ENCODE measurements at places on chromosomes 3 and 15.
A peak's percentile ranks its signal among the peaks of the same experiment; 100 is the strongest.

GRCh38 chr3:197364410-197365071 is 66.1 kb upstream of the DLG1 start:
- peaks cover 25% of the 10 kb centered on the region for H3K27me3 ChIP-seq
- H3K4me1 ChIP-seq: no peaks in the 10 kb centered on the region
- no peak overlapping the region for H3K27ac ChIP-seq
- H3K4me3 ChIP-seq: no peak overlapping the region
- H3K36me3 ChIP-seq: peaks cover 9% of the 10 kb centered on the region
- no peak for DNase-seq

DNA sequence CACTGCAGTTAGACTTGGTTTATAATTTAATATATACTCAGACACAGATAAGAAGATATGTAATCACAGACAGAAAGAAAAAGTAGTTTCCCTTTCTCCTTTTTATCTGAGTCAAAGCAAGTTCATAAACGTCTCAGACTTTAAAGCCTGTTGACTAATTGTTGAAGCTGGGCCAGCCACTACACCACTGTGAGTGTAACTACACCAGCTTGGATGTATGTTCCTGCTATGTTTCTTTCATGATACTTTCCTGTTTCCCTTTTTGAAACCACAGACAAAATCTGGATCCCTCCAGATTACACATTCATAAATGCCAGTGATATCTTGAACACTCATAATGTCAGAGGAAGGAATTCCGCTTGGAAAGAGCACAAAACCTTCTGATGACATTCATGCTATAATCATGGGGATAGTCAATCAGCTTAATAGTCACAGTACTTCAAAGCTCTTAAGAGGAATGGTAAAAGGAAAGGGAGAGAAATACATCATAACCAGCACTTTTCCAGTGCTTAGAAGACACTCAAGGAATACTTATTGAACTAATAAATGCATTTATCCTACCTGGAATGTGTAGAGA is 32.0 kb downstream of the KCNMB2 start:
- H3K36me3 ChIP-seq: no peaks in the 10 kb centered on the region
- H3K4me3 ChIP-seq: no peak overlapping the region
- peaks cover 6% of the 10 kb centered on the region for H3K27me3 ChIP-seq
- H3K27ac ChIP-seq: no peak overlapping the region
- no peaks in the 10 kb centered on the region for H3K4me1 ChIP-seq
- DNase-seq: no peak

- no peak overlapping the region for H3K27ac ChIP-seq
- no peaks in the 10 kb centered on the region for H3K27me3 ChIP-seq
- no peak overlapping the region for H3K4me3 ChIP-seq
- peaks cover 5% of the 10 kb centered on the region for H3K4me1 ChIP-seq
- no peak for DNase-seq
These were observed 13.5 kb downstream of the UBAP1L start for GRCh38 chr15:65101411-65101890.

DNA sequence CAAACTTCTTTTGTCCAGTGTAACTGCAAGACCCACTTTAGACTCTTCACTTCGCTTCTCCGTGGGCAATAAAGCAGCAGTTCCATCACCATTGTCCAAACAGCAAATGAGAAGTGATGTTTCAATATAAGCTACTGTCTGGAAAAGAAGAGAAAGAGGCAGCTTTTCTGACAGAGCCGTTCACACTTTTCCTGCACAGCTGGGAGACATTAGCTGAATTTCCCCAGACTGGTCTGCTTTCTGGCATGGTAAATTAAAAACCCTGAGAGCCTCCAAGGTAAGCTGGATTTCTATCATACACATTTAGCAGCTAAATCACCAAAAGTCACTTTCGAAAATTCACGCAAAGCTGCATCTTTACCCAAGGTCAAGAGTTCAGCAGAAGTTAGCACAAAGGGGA is 108.5 kb upstream of the CMC1 start:
- DNase-seq: no peak
- no peaks in the 10 kb centered on the region for H3K4me1 ChIP-seq
- no peaks in the 10 kb centered on the region for H3K27me3 ChIP-seq
- no peak overlapping the region for H3K27ac ChIP-seq

DNA sequence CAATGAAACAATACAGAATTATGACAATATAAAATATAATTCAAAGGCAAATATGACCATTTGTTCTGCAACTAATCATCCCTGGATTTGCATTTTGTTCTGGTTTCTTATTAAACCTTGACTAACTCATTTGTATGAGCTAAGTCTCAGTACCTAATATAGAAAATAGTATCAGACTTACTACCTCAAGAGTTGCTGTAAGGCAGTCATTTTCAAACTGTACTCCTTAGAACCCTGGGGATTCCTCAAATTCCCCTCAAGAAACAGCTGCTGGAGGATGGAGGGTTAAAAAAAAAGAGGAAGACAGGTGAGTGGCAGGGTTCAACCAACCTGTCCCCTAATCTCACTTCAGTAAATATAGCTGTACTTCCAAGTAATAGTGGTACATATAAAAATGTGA is 11.1 kb downstream of the ZBTB11 start:
- H3K27me3 ChIP-seq: no peaks in the 10 kb centered on the region
- peaks cover 2% of the 10 kb centered on the region for H3K4me1 ChIP-seq
- no peak for DNase-seq
- peaks cover 27% of the 10 kb centered on the region for H3K36me3 ChIP-seq
- H3K4me3 ChIP-seq: no peak overlapping the region
- H3K27ac ChIP-seq: no peak overlapping the region

GRCh38 chr3:134677196-134677986 is 26.6 kb upstream of the KY start:
- peaks cover 2% of the 10 kb centered on the region for H3K4me1 ChIP-seq
- H3K4me3 ChIP-seq: no peak overlapping the region
- no peak for DNase-seq

- peaks cover 2% of the 10 kb centered on the region for H3K4me1 ChIP-seq
- no peaks in the 10 kb centered on the region for H3K36me3 ChIP-seq
- H3K27ac ChIP-seq: no peak overlapping the region
- no peak overlapping the region for H3K4me3 ChIP-seq
These were observed 234.7 kb downstream of the THSD4 start for GRCh38 chr15:71349736-71350526.

DNA sequence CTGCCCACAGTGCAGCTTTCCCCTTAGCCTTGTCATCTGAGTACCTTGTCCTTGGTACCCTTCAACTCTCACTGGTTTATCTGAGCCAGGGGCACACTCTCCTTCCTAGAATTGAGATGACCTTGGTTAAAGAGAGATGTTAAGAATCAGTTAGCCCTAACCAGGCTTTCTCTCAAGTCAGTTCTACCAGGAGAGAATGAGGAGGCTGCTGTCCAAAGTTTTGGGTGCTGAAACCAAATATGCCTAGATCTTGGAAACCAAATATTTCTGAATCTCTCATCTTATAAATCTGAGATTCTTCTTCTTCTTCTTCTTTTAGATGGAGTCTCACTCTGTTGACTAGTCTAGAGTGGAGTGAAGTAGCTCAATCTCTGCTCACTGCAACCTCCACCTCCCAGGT is 12.0 kb upstream of the CTXND1 start:
- no peak overlapping the region for H3K27ac ChIP-seq
- no peaks in the 10 kb centered on the region for H3K4me1 ChIP-seq
- H3K36me3 ChIP-seq: no peaks in the 10 kb centered on the region
- DNase-seq: no peak
- H3K4me3 ChIP-seq: no peak overlapping the region
- peaks cover 26% of the 10 kb centered on the region for H3K27me3 ChIP-seq

GRCh38 chr3:78977073-78977472 is 790.7 kb downstream of the ROBO1 start:
- no peaks in the 10 kb centered on the region for H3K4me1 ChIP-seq
- no peak overlapping the region for H3K27ac ChIP-seq
- H3K27me3 ChIP-seq: no peaks in the 10 kb centered on the region
- H3K4me3 ChIP-seq: no peak overlapping the region
- no peak for DNase-seq

DNA sequence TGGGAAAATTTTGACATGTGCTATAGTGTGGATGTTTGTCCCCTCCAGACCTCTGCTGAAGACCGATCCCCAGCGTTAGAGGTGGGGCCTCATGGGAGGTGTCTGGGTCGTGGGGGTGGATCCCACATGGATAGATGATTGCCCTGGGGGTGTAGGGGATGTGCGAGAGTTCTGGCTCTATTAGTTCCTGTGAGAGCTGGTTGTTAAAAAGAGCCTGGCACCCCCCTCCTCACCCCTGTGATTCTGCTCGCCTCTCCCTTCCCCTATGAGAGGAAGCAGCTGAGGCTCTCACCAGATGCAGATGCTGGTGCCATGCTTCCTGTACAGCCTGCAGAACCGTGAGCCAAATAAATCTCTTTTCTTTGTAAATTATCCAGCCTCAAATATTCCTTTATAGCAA is 67.4 kb downstream of the ATP10A start:
- peaks cover 9% of the 10 kb centered on the region for H3K27me3 ChIP-seq
- no peak overlapping the region for H3K4me3 ChIP-seq
- H3K4me1 ChIP-seq: peaks cover 14% of the 10 kb centered on the region
- H3K27ac ChIP-seq: no peak overlapping the region
- no peak for DNase-seq
- no peaks in the 10 kb centered on the region for H3K36me3 ChIP-seq

- no peak overlapping the region for H3K4me3 ChIP-seq
- peaks cover 34% of the 10 kb centered on the region for H3K4me1 ChIP-seq
- H3K27ac ChIP-seq: peak overlapping the region; percentile 65
- H3K36me3 ChIP-seq: peaks cover 5% of the 10 kb centered on the region
- no peak for DNase-seq
These were observed 3.4 kb downstream of the TMCC1 start for GRCh38 chr3:129890125-129890524.

- no peaks in the 10 kb centered on the region for H3K36me3 ChIP-seq
- peaks cover 2% of the 10 kb centered on the region for H3K27me3 ChIP-seq
- no peak overlapping the region for H3K27ac ChIP-seq
- no peak for DNase-seq
- peaks cover 2% of the 10 kb centered on the region for H3K4me1 ChIP-seq
These were observed 213.0 kb downstream of the PDCD6IP start for GRCh38 chr3:34011171-34012101.

GRCh38 chr15:90708516-90708915 is 8.6 kb upstream of the BLM start:
- no peak overlapping the region for H3K27ac ChIP-seq
- peaks cover 5% of the 10 kb centered on the region for H3K4me1 ChIP-seq
- DNase-seq: no peak
- H3K27me3 ChIP-seq: no peaks in the 10 kb centered on the region
- H3K36me3 ChIP-seq: peaks cover 2% of the 10 kb centered on the region

DNA sequence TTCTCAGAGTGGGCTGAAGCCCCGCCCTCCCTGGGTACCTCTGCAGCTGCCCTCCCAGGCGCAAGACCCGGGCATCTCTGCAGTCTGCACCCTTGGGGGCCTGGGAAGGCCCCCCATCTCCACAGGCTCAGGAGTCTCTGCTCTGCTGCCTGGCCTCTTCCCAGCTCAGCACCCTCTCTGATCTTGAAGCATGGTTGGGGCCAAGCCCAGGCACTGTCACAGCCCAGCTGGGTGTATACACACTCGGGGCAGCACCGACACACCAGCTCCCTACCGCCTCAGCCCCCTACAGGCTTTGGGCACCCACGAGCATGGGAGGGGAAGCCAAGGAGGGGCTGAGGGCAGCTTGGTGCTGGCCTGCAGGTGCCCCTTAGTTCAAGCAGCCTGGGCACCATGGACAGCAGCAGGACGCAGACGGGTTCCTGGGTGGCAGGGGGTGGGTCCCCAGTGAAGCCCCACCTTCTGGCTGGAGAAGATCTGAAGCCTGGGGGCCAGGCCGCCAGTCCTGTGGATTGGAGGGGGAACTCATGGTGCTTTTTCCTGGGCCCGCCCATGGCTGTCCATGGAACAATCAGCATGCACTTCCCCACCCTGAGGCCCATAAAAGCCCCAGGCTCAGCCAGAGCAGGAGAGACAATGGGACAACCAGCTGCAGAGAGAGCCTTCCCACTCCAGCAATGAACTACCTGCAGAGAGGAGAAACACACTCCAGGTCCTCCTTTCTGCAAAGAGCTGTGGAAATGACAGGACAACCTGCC is 170.6 kb downstream of the TJP1 start:
- H3K27me3 ChIP-seq: no peaks in the 10 kb centered on the region
- no peaks in the 10 kb centered on the region for H3K4me1 ChIP-seq
- no peaks in the 10 kb centered on the region for H3K36me3 ChIP-seq
- no peak overlapping the region for H3K4me3 ChIP-seq
- DNase-seq: no peak

DNA sequence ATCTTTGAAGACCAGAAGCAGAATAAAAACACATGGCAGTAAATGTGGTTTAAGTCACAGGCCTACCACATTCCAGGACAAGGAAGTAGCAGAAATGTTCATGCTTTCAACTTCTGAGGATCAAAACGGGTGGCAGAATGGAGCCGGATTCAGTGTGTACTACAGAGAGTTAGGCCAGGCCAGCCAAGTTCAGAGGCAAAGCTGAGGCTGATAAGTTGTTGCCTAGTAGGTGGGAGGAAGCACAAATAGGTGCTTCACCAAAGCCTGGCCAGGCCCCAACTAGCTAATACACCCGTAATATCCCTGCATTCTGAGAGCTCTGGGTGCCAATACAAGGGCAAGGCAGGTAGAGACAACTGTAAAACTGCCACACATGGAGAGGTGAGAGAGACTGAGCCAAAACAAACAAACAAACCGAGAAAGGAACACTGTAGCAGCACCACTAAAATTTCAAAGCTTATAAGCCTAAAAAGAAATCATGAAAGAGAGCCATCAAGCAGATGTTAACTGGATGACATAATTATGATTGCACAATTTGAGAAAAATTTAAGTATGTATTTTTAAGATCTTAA is 156.4 kb upstream of the CBLB start:
- H3K27ac ChIP-seq: no peak overlapping the region
- H3K4me1 ChIP-seq: no peaks in the 10 kb centered on the region
- H3K4me3 ChIP-seq: no peak overlapping the region
- H3K27me3 ChIP-seq: peaks cover 2% of the 10 kb centered on the region
- DNase-seq: no peak
- H3K36me3 ChIP-seq: peaks cover 2% of the 10 kb centered on the region

DNA sequence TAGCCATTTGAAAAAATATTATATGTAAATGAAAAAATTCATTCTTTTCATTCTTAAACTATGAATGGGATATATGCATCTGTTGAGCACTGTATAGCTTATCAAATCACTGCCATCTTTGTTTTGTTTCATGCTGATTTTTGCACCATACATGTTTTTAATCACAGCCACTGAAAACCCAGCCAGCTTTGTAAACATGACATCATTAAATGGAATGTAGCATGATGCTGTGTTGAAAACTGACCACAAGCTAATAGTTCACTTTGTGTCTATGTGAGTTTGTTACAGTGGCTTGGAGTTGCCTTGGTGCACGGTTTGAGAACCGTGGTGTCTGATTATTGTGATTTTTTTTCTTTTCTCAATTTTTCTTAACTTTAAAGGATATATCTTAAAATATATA is 75.7 kb downstream of the GMPS start:
- no peak for DNase-seq
- H3K27ac ChIP-seq: no peak overlapping the region
- H3K4me3 ChIP-seq: no peak overlapping the region
- H3K4me1 ChIP-seq: no peaks in the 10 kb centered on the region
- H3K27me3 ChIP-seq: no peaks in the 10 kb centered on the region
- H3K36me3 ChIP-seq: peaks cover 2% of the 10 kb centered on the region

- H3K4me1 ChIP-seq: peaks cover 2% of the 10 kb centered on the region
- no peak for DNase-seq
- peaks cover 3% of the 10 kb centered on the region for H3K27me3 ChIP-seq
- peaks cover 2% of the 10 kb centered on the region for H3K36me3 ChIP-seq
- no peak overlapping the region for H3K4me3 ChIP-seq
- no peak overlapping the region for H3K27ac ChIP-seq
These were observed 63.1 kb downstream of the SPSB4 start for GRCh38 chr3:141114179-141114745.

GRCh38 chr15:64774629-64775493 is 528 bp downstream of the RBPMS2 start:
- peaks cover 14% of the 10 kb centered on the region for H3K27me3 ChIP-seq
- no peak overlapping the region for H3K27ac ChIP-seq
- H3K4me1 ChIP-seq: peaks cover 4% of the 10 kb centered on the region
- no peaks in the 10 kb centered on the region for H3K36me3 ChIP-seq
- DNase-seq: no peak

Measured in memory B cell (primary cell).